ENCODE measurements at places on chromosomes 3 and 15.

GRCh38 chr15:95078003-95078402 lies 846.6 kb downstream of the MCTP2 start:
- DNase-seq: no peak

DNA sequence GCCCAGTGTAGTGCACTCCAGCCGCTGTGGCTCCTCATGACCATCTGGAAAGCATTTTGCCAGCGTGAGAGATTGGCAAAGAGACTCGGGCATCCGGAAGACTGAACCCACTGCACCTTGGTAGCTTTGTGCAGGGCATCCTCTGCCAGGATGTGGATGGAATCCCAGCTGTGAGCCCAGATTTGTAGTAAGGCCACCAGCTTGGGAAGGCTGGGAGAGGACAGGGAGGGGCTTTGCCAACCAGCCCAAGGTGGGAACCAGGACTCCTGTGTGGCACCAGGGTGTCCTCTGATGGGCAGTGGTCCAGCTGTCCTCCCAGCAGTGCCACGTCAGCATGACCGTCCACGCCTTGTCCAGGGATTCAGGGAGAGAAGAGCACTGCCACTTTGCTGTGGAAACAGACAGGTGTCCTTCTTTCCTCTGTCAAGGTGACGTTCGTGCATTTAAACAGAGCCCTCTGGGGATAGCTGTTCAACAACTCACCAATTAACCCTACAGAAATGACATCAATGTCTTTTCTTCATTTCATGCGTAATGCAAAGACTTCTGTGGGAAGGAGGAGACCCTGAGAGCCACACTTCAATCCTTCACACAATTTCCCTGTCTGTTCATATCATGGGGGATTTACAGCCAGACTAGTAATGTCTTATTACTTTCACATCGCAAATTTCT lies 19.1 kb downstream of the KLF15 start:
- DNase-seq: no peak

- DNase-seq: no peak
Observed at GRCh38 chr15:84714821-84715220, 1.1 kb downstream of the SEC11A start.

GRCh38 chr3:151987893-151988292 lies 114.5 kb downstream of the SUCNR1 start:
- no peak for DNase-seq

DNA sequence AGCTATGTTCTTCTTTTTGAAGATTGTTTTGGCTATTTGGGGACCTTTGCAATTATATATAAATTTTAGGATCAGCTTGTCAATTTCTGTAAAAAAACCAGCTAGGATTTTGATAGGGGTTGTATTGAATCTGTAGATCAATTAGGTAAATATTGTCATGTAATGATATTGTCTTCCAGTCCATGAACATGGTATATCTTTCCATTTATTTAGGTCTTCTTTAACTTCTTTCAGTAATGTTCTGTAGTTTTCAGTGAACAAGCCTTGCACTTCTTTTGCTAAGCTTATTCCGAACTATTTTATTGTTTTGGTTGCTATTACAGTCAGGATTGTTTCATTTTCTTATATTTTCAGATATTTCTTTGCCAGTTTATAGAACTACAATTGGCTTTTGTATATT lies 175.8 kb upstream of the RARB start:
- DNase-seq: no peak

DNA sequence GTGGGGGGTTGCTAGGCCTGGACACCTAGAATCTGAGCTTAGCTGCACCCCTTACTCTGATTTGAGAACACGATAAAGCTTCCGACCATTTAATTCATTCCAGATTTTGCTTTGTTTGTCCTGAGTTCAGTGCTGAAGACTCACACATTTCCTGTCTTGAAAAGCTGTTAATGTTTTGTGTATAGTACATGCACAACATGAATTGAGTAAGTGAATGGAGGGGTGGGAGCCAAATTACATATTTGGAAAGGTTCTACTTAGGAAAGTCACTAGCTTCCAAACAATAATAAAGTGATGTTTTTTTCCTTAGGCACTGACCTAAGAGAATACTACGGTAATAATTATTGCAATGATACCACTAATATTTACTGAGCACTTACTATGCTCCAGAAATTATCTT lies 955.2 kb upstream of the NR2F2 start:
- no peak for DNase-seq

DNA sequence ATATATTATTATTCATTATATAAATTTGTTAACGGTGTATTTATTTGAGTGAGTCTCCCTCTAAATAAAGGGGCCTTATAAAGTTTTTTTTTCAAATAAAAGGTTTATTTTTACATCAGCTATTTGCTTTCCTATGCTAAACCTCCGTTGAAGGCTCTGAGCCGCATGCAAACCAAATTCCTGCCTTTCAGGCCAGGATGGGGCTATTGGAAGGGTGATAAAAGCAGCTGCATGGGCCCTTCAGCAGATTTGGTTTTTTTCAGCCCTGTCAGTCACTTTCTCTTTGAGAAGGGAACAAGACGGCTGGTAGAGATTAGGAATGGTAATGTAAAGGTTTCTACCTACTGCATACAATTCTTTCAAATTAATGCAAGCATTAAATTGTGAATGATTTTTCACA lies 244.2 kb downstream of the WNT5A start:
- DNase-seq: no peak

DNA sequence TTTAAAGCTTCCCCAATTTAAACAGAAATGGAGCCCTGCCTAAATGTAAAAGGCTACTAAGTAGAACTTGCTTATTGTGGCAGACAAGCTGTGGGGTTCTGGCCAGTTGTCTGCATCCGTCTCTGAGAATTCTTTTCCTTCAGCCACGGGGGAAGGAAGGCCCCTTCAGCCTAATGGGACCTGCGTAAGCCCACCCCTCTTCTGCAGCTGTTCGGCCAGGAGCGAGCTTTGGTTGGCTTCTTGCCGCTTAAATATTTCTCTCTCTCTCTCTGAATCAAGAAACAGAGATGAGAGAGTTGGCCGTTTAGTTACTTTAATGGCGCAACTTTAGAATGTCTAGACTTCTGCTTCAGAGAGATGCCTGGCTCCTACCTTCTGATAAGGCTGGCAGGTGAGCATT lies 151.7 kb upstream of the PROK2 start:
- DNase-seq: no peak

- DNase-seq: peak; percentile 12
Observed at GRCh38 chr3:138367911-138368310, 19.5 kb downstream of the MRAS start.

- DNase-seq: no peak
Observed at GRCh38 chr3:70855149-70855548, 542.7 kb upstream of the MDFIC2 start.

- DNase-seq: no peak
Observed at GRCh38 chr3:108190346-108190745, 31.9 kb downstream of the IFT57 start.

GRCh38 chr3:112109322-112109721 lies 23.1 kb downstream of the C3orf52 start:
- DNase-seq: no peak

DNA sequence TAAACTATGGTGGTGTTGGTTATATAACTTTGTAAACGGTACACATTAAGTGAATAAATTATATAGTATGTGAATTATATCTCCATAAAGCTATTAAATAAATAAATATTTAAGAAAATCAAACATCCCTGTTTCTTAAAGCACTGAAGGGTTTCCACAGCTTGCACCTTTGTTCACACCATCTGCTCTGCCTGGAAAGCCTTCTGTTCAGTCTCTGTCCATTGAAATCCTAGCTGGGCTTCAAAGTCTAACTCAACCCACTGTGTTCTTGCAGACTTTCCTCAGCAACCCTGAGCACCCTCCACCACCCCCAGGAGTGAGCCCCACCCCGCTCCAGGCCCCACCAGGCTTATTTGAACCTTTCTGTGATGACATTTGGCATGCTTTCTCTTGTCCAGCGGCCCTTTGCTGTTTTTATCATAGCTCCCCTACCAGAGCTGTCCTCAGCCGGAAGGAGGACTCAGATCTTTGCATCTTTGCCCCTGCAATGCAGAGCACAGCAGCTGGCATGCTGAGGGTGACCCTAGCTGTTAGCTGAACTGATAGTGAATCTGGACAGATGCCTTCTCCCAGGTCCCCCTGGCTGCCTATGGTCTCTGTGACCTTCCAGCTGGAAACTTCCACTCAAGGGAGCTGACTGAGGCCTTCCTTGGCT lies 105.2 kb downstream of the DAPK2 start:
- DNase-seq: no peak

- DNase-seq: peak; percentile 66
Observed at GRCh38 chr3:197499427-197499826, 56.3 kb downstream of the BDH1 start.

Measured in fibroblast of skin of back (primary cell).